ENCODE measurements at places on chromosomes 3 and 15.

DNA sequence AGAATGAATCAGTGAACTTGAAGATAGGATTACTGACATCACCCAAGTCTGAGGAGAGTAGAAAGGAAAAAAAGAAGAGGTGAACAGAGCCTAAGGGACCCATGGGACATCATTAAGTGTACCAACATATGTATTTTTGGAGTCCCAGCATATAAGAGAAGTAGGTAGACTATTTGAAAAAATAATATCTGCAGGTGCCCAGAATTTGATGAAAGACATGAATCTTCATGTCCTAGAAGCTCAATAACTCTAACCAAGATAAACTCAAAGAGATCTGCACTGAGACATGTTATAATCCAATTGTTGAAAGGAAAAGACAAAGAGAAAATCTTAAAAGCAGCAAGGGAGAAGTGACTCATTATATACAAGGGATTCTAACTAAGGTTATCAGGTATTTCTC, 39.0 kb downstream of the SPESP1 start:
- no peak for DNase-seq

DNA sequence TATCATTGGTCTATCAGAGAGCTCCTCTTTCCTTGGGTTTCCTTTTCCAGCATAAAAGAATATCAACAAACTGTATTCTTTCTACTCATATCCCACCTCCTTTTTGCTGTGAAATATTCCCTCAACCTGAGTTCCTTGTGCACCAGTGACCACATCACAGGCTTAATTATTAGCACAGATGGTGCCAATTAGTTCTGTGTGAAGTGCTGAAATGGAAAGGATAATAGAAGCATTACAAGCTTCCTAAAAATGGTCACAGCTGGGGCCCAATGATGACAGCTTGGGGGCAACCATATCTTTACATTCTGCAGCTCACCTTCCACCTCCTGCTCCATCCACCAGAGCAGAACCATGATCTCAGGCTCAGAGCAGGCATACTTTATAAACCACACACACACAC, 84.6 kb downstream of the ANO10 start:
- DNase-seq: no peak

- no peak for DNase-seq
Observed at GRCh38 chr15:52699457-52699856, 20.3 kb upstream of the ATOSA start.

- DNase-seq: peak; percentile 2
Observed at GRCh38 chr3:20141851-20142250, 44.2 kb downstream of the SGO1 start.

DNA sequence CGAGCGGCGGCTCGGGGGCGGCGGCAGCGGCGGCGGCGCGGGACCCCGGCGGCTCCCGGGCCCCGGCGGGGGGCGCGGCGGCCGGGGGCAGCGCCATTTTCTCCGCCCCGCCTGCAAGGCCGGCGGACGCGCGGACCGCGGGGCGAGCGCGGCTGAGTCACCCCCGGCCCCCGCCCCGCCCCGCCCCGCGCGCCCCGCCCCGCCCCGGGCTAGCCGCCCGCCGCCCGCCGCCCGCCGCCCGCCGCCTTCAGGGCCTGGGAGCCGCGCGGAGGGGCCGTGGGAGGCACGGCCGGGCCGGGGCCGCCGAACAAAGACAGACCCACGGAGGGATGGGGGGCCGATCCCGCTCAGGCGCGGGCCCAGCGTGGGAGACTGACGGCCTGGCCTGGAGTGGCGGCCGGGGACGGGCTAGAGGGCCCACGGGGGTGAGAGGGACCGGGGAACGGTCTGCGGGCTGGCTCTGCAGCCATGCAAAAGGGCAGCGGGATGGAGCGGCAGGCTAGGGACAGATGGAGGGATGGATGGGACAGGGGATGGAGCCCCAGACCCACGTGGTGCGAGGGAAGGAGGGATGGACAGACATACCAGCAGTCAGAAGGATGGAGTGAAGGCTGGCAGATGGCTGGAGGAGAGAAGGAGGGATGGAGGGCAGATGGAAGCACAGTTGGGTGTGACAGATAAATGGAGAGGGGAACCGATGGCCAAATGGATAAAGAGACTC, at the start of gene EIF4E3:
Gene EIF4E3, minus strand, starts transcription at position 132 of the 721 bp plus-strand sequence. Its CDS starts 35 bp downstream, at position 97.
- peak; percentile 81 for DNase-seq

DNA sequence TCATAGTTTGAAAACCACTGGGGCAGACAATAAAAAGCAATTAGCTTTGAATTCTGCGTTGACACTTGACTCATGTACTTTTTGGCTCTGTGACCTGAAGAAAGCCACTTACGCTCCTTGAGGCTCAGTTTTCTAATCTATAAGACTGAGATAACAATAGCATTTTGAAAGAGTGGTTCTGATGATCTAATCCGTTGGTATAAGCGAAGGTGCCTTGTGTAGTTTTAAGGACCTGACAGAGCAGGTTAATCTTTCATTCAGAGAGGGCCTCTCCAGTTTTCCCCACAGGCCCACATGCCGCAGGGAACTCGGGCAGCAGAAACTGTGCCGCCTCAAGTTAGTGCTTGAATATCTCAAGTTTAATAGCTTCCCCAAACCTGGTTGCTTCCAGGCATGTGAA, 306.0 kb upstream of the GBE1 start:
- no peak for DNase-seq

DNA sequence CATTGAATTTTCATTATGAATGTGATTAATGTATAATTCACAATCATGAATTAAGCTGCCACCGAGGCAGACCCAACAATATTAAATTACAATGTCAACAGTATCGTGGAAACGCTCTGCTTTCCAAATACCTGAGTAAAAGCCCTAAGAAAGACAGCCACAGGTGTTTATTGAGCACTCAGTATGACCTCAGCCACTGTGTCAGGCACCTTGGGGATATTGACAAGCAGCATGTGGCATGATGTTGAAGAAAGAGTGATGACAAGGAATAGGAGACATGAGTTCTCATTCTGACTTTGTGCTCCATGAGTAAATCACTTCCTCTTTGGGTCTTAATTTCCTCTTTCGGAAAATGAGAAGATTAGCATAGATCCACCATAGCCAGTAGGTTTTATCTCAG, 12.8 kb downstream of the C2CD4A start:
- no peak for DNase-seq

GRCh38 chr3:128432971-128433836, 33.5 kb downstream of the DNAJB8 start:
- peak; percentile 21 for DNase-seq

- peak; percentile 81 for DNase-seq
Observed at GRCh38 chr3:101902041-101902440, 52.7 kb downstream of the NFKBIZ start.

GRCh38 chr15:25761971-25762662, 101.0 kb downstream of the ATP10A start:
- no peak for DNase-seq

DNA sequence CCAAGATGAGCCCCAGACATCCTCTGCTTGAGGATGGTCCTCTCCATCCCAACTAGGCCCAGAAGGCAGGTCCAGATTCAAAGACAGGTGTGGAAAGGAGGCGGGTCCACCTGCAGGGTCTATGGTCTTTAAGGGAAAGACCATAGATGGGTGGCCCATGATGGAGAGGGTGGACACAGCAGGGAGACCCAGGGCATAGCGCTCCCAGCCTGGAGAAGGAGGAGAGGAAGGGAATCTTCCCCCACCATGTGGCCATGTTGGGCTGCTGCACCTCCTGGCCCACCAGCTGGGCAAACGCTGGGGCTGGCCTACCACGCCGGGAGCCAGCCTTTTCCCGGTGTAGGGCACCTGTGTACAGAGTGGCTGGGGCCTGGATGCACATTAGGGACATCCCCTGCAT, 265.2 kb upstream of the TLE3 start:
- DNase-seq: peak; percentile 45

- peak; percentile 64 for DNase-seq
Observed at GRCh38 chr3:66276705-66277274, 56.0 kb downstream of the SLC25A26 start.

GRCh38 chr15:39960411-39960810, 26.5 kb downstream of the EIF2AK4 start:
- DNase-seq: no peak

DNA sequence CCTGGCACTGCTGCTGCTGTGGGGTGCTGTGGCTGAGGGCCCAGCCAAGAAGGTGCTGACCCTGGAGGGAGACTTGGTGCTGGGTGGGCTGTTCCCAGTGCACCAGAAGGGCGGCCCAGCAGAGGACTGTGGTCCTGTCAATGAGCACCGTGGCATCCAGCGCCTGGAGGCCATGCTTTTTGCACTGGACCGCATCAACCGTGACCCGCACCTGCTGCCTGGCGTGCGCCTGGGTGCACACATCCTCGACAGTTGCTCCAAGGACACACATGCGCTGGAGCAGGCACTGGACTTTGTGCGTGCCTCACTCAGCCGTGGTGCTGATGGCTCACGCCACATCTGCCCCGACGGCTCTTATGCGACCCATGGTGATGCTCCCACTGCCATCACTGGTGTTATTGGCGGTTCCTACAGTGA, 2.1 kb downstream of the GRM2 start:
- DNase-seq: no peak

- no peak for DNase-seq
Observed at GRCh38 chr3:52440671-52441070, 4.2 kb downstream of the SEMA3G start.

- DNase-seq: no peak
Observed at GRCh38 chr3:194688200-194688740, 2.6 kb downstream of the FAM43A start.

DNA sequence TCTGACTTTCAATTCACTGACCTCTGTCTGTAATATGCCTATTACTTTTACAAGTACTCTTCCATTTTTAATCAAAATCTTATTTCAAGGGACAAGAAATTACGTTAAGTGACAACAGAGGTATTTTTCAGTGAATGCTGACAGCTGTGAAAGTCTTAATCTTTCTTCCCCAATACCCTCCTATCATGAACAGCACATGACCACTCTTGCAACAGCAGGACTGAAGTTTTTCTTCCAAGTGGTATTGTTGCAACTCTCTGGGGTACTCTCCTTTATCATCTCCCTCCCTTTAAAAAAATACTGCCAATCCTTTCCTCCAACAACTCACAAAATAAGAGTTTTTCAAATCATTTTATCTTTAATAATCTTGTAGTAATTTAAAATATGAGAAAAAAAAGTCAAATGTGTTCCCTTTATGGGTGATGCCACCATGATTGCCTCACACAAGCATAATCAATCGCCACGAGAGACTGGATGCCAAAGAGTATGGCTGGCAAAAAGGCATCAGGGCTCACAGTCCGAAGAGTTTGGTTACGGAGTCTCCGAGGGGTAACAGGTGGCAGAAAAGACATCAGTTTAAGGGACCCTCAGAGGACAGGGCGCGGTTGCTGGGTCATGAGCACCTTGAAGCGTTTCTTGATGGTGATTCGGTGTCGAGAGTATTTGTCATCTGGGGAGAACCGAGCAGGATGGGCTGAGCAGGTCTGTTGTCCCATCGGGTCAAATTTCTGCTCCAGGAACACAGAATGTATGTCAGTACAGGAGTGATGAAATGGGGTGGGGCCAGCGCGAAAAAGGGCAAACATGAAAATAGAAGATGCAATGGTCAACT, 1.3 kb downstream of the NOP10 start:
- DNase-seq: no peak

DNA sequence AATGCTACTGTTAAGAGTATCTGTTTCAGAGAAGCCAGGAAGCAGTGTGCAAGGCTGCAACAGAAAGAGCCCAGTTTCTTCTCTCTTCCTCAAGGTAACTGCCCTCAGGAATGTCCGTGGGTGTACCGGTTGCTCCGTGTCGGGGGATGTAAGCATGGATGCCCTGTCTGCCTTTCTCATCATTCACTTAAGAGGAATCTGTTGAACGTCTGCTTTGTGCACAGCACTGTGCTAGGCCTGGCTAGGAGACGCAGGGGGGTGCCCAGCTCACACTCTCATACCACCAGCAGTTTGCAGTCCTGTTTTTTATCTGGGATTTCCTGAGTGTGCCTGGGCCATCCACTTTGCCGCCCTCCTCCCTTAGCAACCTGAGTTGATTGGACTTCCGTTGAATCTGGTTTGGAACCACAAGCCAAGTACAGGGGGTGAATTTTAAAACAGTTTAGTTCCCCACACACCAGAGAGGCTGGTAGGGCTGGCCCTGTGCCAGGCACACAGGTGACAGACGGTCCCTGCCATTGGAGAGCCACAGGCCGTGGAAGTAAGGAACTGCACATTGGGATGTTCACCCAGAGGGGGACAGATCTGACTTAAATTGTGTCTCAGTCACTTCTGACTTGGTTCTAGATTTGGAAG, 11.2 kb downstream of the BOC start:
- no peak for DNase-seq

- DNase-seq: no peak
Observed at GRCh38 chr15:69669446-69669845, 216.8 kb downstream of the RPLP1 start.

GRCh38 chr3:117226932-117227331, 517.4 kb downstream of the TUSC7 start:
- DNase-seq: no peak

DNA sequence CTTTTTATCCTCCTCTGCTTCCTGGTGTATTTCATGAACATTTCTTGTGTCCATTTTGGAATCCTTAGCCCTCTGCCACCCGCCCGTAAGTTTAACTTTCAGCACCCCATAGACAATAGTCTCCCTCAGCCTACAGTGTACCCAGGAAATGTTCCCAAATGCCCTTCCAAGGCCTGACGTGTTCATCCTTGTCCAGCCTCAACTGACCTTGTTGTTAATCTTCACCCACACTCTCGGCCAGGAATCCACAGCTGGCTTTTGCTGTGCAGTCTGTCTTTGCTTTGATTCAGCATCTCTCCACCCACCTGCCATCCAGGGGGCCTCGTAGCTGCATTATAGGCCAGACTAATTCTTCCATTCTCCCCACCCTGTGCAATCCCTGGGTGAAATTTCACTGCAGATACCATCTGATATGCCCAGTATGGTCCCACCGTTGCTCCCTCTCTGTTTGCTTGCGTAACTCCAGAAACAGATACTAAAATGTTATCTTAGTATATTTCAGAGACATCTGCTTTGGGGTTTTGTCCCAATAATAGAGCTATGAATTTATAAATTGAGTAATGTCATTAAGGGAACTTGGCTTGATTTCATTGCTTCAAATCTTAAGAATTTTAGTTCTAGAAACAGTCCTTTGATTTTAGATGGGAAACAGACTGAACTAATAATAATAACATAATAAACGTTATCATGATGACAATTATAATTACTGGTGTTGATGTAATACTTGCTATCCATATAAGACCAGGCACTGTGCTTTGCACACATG, 16.6 kb downstream of the GUCA1C start:
- DNase-seq: no peak

DNA sequence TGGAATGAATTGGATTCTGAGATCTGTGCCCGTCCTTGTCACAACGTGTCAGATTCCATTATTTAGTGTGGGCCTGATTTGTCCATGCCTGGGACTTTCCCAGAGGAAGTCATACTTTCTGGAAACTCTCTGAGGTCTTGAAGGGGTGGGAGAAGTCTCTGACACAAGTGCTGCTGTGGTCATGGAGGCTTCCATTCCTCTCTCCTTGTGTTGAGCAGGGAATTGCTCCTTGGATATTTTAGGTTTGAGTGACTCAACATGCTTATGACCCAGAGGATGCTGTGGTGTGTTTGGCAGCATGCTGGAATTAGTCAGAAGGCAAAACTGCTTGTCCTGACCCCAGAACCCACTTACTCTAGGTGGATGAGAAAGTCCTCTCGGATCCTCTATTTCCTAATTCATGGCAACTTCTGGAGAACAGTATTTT, 132.1 kb downstream of the LPP start:
- DNase-seq: peak; percentile 96

- peak; percentile 32 for DNase-seq
Observed at GRCh38 chr15:100703032-100703578, 100.7 kb downstream of the ASB7 start.
